ENCODE measurements at places on chromosomes 4 and X. TPM values are rescaled to one million over a fixed set of nuclear protein-coding genes. Genes with fewer than 3 reads are reported as not detected.

Gene KIAA1210
- not detected for total RNA-seq

Gene NPY2R
- not detected for total RNA-seq

- no peak for DNase-seq
Observed at GRCh38 chr4:152044331-152045036, 283.7 kb upstream of the GATB start.

- DNase-seq = no peak
Observed at GRCh38 chr4:152901205-152901604, 34.9 kb upstream of the FHDC1 start.

All from Right ventricle myocardium inferior (tissue), 1 donor.